ENCODE measurements at places on chromosomes 4 and X. TPM values are rescaled to one million over a fixed set of nuclear protein-coding genes. Genes with fewer than 3 reads are reported as not detected.

- DNase-seq, result no peak
Measured at GRCh38 chr4:56746639-56747038, 65.5 kb upstream of the HOPX start.

- no peak for DNase-seq
Measured at GRCh38 chr4:1052231-1052671, 40.8 kb downstream of the FGFRL1 start.

GRCh38 chr4:167196344-167197012 lies 37.8 kb downstream of the SPOCK3 start:
- DNase-seq, result no peak

- no peak for DNase-seq
Measured at GRCh38 chr4:40887764-40888131, 138.0 kb downstream of the NSUN7 start.

- DNase-seq, result no peak
Measured at GRCh38 chr4:41795796-41796385, 47.4 kb upstream of the PHOX2B start.

DNA sequence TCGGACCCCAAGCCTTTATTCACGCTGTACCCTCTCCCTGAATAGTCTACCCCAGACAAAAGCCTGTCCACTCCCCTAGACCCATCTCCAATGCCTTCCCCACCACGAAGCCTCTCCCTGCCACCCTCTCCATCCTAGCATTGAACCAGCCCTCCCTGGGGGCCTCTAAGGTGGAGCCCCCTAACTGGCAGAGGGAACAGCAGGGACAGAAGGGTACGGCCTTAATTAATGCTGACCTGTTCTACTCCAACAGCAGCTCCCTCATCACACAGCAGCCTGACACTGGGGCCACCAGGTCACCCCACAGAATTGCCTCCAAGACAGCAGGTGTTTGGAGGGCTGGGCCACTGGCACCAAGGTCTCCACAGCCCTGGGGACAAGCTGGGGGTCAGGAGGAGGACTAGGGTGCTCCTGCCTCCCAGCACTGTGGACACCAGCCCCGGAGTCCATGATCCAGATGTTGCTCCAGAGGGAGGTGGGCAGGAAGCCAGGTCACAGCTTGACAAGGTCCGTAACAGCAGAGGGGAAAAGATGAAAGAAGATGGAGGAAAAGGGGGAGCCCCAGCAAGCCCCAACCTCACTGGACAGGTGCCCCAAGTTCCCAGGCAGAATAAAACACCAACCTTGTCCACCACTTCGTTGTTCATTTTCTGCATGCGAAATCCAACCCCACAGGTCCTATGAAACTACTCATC lies 3.7 kb downstream of the CRMP1 start:
- DNase-seq, result no peak

UGDH gene
- 18.1 TPM for total RNA-seq

DNA sequence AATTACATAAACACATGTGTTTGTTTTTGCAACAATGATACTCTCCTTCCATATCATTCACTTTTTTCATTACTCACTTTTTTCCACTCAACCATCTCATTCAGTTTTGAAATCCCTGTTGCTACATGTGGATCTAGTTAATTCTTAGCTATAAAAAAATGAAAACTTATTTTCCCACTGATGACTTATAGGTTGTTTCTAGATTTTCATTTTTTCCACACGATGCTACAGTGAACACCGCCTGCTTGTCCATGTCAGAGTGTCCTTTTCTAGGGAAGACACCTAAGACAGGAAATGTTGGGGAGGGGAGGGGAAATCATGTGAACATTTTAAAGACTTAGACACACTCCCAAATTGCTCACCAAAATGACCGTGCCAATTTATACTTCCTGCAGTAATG lies 70.2 kb downstream of the SUPT20HL2 start:
- no peak for DNase-seq

GRCh38 chrX:153883163-153883843 lies 2.7 kb downstream of the L1CAM start:
- DNase-seq, result no peak

All from cardiac septum (tissue), 1 donor.